ENCODE measurements at places on chromosomes 6 and 20.

DNA sequence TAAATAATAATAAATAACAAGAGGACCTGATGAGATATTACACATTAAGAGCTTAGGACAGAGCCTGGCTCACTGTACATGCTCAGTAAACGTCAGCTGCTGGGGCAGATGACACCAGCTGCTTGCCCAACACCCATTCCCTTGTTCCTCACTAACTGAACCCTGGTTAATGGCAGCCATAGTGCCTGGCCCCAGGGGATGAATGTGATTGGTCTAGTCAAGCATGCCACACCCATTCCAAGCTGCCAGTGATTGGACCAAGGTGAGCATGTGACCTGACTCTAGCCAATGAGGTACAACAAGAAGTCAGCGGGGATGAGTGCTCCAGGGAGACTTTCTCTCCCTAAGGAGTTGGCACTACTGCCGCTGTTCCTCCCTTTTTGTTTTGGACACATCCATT is 85.1 kb upstream of the PTPN1 start:
- no peak for DNase-seq

GRCh38 chr20:40161391-40161790 is 527.6 kb downstream of the MAFB start:
- DNase-seq, result no peak

- no peak for DNase-seq
Observed at GRCh38 chr6:42190554-42191183, 4.1 kb downstream of the GUCA1B start.

DNA sequence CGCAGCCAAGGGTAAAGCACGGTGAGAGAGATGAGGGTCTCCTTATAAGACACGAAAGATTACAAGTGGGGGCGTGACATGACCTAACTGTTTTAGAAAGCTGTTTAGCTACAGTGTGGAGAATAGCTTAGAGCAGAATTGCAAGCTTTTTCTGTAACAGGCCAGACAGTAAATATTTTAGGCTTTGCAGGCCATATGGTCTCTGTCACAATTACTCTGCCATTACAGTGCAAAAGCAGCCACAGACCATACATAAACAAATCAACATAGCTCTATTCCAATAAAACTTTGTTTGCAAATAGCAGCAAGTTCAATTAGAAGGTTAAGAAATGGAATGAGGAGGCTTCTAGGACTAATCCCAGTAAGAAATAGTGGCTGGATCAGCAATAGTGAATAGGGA is 16.8 kb downstream of the PGM3 start:
- no peak for DNase-seq
